Stimulated activated naive CD8-positive, alpha-beta T cell treated with anti-CD3 and anti-CD28 coated beads, Interleukin-15, amount 100 ng/mL, for 72 hours (primary cell): ENCODE measurements at places on chromosomes 5 and 9.

- peak; percentile 28 for DNase-seq
These were observed at the start of gene LRRC14B for GRCh38 chr5:191036-191948. TSS of gene LRRC14B (plus strand) at chr5:191495. CDS start at chr5:191539, 44 bp downstream.

- no peak for DNase-seq
These were observed 133.7 kb downstream of the KIF4B start for GRCh38 chr5:155147222-155147621.

DNA sequence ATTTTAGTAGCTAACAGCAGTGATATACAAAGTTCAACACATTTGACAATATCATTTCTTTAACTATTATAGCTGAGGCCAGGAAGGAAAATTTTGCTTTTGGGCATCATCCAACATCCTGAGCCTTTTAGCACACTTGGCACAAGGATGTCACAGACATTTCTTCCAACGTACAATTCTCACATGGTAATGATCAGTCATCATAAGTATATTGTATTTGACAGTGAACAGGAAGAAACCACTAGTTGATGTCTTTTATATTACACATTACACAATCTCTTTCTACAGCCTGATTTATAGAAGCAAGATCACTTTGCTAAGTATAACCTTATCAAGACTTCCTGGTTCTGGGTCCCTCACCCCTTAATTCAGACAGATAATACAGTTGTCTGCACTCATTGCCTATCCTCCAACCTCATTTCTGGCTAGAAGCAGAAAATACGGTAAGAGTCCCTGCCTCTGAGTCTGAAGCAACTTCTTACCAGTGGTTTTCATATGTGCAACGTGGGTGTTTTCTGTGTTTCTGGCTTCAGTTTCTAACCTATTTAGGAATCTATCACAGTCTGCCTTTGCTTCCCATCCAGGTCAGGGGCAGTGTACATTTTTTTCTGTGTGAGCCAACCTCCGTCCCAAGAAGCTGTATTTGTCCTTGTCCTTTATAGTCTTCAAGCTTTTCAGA is 167.8 kb downstream of the PAM start:
- no peak for DNase-seq

- no peak for DNase-seq
These were observed 29.9 kb downstream of the BTNL9 start for GRCh38 chr5:181069767-181070491.

DNA sequence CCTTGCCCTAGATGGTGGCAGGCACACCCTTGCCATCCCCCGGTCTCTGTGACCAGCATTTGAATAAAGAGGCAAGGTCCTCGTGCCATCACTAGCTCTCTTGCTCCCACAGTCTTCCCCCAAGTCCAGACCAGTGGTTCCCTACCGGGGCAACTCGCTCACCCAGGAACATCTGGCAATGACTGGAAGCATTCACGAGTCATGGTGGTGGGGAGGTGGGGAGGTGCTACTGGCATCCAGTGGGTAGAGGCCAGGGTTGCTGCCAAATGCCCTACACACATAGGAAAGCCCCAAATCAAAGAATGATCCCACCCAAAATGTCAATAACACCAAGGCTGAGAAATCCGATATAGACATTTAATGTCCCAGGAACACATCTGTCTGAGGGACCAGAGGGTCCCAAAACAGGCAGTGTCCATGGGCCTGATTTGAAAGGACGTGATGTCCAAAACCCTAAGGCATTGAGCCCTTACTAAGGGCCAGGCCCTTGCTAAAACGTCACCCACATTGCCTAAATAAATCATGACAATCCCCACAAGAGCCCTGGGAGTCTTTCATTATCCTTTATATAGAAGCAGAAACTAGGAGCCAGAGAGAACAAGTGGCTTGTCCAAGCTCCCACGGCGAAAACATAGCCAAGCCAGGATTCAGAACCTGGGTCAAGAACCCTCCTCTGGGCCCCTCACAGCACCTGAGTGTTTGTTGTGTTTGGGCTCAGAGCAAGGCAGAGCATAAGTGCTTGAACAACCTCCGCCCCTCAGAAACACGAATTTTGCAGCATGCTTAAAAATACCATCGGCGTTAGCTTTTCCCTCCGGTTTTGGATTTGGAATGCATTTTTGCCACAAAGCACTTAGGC is 119.3 kb upstream of the WWC1 start:
- DNase-seq: no peak

DNA sequence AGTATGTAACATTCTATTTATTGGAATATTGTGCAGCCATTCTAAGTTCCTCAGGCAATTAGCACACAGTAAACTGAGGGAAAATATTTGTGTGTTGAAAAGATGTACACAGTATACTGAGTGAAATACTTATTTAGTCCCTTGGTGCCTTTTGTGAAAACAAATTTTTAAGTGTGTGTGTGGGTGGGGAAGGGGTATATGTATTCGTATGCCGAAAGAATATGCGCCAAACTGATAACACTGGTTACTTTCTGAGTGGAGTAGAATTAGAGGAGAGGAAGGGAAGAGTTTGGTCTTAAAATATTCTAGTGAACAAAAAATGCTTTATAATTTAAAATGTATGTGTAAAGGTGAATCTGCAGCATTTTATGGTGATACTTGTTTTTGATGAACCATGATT is 3.1 kb downstream of the DCP2 start:
- no peak for DNase-seq

DNA sequence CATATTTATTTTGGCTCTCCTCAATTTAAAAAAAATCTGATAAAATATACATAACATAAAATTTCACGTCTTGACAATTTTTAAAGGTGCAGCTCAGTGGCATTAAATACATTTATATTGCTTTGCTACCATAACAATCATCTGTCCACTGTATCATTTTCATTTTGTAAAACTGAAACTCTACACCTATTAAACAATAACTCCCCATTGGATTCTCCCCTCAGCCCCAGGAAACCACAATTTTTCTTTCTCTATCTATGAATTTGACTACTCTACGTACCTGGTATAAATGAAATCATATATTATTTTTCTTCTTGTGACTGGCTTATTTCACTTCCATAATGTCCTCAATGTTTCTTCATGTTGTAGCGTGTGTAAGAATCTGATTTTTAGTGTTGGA is 563.5 kb downstream of the PRR16 start:
- DNase-seq: no peak

GRCh38 chr9:36902080-36902716 is 131.9 kb downstream of the PAX5 start:
- no peak for DNase-seq

- DNase-seq: no peak
These were observed 95.3 kb downstream of the XRCC4 start for GRCh38 chr5:83172655-83173054.

DNA sequence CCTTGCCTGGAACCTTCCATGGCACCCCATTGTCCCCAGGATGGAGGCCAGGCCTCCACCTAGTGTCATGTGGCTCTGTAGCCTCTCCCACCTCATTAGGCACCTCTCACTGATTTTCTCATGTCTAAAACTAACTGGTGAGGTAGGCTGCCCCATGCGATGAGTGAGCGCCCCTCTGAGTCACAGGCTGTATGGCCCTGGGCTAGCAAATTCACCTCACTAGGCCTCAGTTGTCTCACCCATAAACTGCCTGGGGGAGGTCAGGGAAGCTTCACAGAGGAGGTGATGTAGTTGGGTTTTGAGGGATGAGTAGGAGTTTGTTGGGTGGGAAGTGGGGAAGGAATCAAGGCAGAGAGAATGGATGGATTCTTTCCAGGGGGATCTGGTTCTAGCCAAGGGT is 8.8 kb downstream of the RXRA start:
- no peak for DNase-seq

DNA sequence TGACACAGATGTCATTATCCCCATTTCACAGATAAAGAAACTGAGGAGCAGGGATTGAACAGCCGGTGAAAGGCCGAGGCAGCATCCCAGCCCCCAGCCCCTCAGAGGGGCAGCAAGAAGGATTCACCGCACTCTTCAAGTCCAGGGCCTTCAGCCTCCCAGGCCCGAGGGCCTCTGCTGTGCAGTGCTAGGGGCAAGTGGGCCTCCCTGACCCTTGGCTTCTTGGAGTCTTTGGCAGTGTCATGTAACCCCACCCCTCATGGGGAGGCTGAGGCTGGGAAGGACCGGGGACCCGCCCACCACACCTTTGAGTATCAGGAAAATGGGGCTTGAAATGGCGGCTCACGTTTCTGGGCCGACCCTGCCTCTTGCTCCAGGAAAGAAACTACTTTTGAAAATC is 28.7 kb upstream of the RXRA start:
- DNase-seq: no peak

- no peak for DNase-seq
These were observed 266.8 kb downstream of the AOPEP start for GRCh38 chr9:94993160-94993820.

- no peak for DNase-seq
These were observed 10.4 kb downstream of the PPP2R2B start for GRCh38 chr5:146867996-146868708.

DNA sequence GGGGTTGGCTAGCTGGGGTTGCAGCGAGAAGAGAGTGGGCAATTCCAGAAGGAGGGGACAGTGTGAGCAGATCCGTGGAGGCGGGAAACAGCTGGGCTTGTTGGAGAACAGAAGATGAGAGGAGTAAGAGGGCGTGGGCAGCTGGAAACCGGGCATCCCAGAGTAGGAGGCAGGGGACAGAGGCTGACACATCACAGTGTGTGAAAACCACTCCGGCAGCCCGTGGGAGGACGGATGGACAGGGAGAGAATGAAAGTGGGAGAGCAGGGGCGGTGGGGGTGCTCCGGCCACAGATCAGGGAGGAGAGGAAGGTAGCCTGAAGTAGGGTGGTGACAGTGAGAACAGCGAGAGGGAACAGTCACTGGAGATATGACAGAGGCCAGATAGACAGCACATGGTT is 8.3 kb upstream of the PSMB7 start:
- DNase-seq: no peak

DNA sequence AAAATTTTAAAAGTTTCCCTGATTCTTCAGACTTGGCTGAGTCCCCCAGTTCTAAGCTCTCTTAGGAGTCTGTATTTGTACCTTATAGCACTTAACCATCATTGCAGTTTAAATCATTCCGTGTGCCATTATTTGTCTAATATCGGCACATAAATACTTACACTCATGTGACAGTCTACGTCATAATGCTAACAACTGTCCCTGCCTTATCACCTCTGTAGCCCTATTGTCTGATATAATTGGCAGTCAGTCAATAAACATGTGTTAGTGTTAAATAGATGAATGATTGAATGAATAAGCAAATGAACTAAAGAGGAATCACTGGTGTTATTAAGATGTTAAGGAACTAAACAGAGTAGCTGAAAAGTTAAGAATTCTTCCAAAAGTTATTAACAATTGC is 287.8 kb downstream of the EBF1 start:
- DNase-seq: no peak

DNA sequence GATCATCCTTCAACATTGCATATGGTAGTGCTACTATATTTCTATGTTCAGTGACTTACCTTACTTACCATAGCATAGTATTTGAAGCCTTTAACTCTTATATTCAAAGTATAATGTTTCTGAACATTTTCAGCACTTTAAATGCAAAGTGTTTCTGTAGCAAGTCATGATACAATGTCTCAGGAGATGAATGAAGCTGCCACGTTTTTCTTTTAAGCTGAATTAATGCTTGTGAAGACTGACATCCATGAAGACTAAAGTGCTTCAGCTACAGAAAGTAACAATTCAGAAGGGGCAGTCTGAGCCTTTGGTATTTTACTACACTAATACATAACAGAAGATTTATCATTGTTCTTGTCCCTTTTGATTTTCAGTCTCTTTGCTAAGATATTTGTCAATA is 709.1 kb upstream of the ARRDC3 start:
- no peak for DNase-seq

DNA sequence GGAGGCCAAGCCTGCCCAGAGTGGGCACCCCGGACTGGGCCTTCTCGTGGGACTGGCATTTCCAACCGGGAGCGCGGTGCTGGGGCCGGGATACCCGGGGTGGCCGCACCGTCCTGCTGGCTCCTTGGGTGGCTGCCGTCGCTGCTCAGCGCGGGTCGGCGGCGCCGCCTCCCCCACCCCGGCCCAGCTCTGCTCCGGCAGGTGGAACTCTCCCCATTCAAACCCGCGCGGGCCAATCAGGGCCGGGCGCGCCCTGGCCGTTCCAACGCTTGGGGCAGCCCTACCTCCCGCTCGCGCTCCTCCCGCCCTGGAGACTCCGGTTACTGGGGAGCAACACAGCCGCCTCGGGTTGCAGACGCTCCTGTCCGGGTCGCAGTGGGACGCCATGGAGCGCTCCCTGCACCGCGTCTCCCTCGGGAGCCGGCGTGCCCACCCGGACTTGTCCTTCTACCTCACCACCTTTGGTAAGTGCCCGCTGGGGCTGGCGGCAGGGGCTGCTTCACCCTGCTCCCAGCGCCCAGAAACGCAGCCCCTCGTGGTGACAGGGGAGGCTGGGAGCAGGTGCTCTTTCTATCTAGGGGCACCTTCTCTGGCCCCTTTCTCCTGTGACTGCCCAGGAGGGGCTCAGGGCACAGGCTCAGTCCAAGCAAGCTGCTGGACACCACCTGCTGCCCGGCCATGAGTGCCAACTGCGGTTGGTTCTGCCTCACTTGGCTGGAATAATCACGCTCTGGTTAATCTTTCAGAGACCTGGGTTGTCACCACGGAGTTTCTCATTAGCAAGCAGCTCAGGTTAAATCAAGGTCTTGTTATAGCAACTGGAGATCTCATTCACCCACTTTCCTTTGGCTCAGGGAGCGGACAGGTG is at the start of gene RGS3:
RGS3 (plus strand) TSS at position 310 of the 868 bp plus-strand sequence; CDS start at position 386, 76 bp downstream.
- no peak for DNase-seq

DNA sequence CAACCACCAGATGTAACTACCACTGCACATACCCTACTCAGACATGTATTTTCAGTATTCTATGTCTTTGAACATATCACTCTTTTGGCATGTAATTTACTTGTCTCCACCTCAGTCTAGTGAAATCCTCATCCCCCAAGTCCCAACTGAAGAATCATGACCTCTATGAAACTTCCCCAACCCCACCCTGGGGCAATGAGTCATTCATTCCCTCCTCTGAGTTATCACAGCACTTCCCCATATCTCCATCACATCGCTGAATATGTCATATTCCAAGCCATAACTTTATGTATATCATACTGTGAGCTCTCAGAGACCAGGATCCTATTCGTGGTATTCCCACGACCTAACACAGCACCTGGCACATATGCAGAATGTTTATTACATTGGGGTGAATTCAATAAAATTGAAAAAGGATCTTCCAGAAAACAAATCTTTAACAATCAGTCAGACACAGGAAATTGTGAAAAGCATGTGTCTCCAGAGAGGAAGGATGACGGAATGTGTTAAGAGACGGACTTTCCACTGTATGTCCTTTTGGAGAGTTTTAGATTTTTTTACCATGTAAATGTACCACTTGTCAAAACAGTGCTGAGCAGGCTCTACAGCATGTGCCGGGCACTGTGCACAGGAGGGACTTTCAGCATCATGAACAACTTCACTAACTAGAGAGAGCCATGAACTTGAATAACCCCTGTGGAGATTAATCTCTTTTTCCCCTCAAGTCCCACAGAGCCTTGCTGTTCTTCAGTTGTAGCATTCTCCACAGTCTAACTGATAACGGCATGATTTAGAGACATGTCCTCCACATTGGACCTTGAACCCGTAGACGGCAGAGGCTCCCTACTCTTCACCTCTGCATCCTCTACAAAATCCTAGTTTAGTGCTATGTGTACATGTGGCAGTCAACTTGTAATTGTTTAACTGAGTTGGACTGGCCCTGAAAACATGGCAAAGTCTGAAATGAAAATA is 213.5 kb downstream of the GLIS3 start:
- no peak for DNase-seq
